ENCODE measurements at places on chromosomes 1 and 21. TPM values are rescaled to one million over a fixed set of nuclear protein-coding genes. Genes with fewer than 3 reads are reported as not detected.

ACOT11 gene
- total RNA-seq: 1.5 TPM

CTTNBP2NL gene
- total RNA-seq: 4.5 TPM

CAMK2N1 gene
- 27.4 TPM for total RNA-seq

HP1BP3 gene
- total RNA-seq: 71.9 TPM

ATF3 gene
- 2.6 TPM for total RNA-seq

All from left lobe of liver (tissue), 2 donors.